ENCODE measurements at places on chromosomes 1 and 21.

GRCh38 chr1:1337793-1338147 lies 6.7 kb downstream of the TAS1R3 start:
- no peaks in the 10 kb centered on the region for H3K27me3 ChIP-seq
- no peaks in the 10 kb centered on the region for H3K36me3 ChIP-seq
- no peak overlapping the region for H3K27ac ChIP-seq
- no peak overlapping the region for H3K4me3 ChIP-seq

DNA sequence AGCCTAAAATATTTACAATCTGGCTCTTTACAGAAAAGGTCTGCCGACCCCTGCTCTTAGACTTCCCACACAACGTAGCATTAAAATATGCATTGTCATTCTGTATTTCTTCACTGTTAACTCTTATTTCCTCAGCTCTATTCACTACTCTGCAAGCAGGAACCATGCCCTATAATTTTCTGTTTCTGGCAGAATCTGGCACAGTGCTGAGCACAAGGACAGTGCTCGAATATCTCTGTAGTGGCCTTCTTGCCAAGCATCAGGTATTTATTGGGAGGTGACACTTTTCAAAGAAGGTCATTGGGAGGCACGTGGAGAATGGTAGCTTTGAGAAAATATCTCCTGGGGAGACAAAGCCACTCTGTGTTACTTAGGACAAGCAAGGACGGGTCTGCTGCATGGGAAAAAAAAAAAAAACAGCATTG lies 77.9 kb downstream of the PSMG1 start:
- H3K36me3 ChIP-seq = no peaks in the 10 kb centered on the region
- H3K4me1 ChIP-seq = peaks cover 16% of the 10 kb centered on the region
- H3K27me3 ChIP-seq = no peaks in the 10 kb centered on the region
- DNase-seq = no peak
- H3K4me3 ChIP-seq = no peak overlapping the region

- H3K27me3 ChIP-seq = no peaks in the 10 kb centered on the region
- no peaks in the 10 kb centered on the region for H3K4me1 ChIP-seq
These were observed 125.1 kb upstream of the KCND3 start for GRCh38 chr1:112114540-112114939.

GRCh38 chr1:101996825-101997465 lies at the start of gene OLFM3:
Gene OLFM3 (minus strand): TSS chr1:101996926.
- no peak within 1 kb of the TSS for H3K4me3 ChIP-seq
- no peaks in the 10 kb centered on the region for H3K4me1 ChIP-seq
- DNase-seq = peak; percentile 21
- H3K27me3 ChIP-seq = no peaks in the 10 kb centered on the region
- no peak within 1 kb of the TSS for H3K27ac ChIP-seq

DNA sequence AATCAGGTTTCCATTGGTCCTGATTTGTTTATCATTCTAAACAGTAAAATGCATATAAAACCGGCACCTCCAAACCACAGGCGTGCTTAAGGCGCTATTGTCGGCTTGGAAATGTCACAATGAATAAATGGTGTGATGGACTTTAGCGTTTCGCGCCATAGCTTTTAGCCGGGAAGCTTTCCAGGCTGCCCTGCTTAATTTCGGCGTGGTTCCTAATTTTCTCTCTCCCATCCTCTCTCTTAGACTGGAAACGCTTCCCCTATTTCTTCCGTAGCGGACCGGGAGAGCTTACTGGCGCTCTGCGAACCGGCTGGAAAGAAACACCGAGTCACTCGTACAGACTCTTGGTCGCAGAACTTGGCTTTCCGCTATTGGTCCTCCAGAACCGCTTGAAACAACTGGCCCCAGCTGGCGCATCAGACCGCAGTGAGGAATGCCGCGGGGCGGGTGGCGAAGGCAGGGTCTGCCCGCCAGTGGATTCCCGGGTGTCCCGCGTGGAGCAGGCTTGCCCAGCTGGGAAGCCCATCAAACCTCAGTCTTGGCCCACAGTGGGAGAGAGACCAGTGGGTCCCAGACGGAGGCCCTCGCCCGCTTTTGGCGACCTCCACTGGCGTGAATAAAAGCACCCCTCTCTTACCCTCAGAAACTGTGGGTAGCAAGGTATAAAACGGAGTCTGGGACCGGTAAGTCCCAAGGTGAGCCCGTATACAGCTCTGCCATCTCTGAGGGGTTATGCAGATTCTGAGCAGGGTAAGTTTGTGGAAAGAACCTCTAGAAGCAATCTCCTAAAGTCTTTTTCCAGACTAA lies 4.0 kb upstream of the LHX8 start:
- no peak overlapping the region for H3K27ac ChIP-seq
- H3K4me3 ChIP-seq = no peak overlapping the region
- H3K36me3 ChIP-seq = no peaks in the 10 kb centered on the region
- H3K4me1 ChIP-seq = no peaks in the 10 kb centered on the region
- DNase-seq = no peak

GRCh38 chr1:71424536-71424935 lies 343.7 kb upstream of the ZRANB2 start:
- H3K4me1 ChIP-seq = no peaks in the 10 kb centered on the region
- no peak overlapping the region for H3K4me3 ChIP-seq
- no peaks in the 10 kb centered on the region for H3K36me3 ChIP-seq
- H3K27me3 ChIP-seq = no peaks in the 10 kb centered on the region
- no peak overlapping the region for H3K27ac ChIP-seq

- H3K27ac ChIP-seq = no peak overlapping the region
- H3K4me1 ChIP-seq = no peaks in the 10 kb centered on the region
- no peak overlapping the region for H3K4me3 ChIP-seq
- no peaks in the 10 kb centered on the region for H3K27me3 ChIP-seq
These were observed 19.6 kb downstream of the UBR4 start for GRCh38 chr1:19190468-19190867.

DNA sequence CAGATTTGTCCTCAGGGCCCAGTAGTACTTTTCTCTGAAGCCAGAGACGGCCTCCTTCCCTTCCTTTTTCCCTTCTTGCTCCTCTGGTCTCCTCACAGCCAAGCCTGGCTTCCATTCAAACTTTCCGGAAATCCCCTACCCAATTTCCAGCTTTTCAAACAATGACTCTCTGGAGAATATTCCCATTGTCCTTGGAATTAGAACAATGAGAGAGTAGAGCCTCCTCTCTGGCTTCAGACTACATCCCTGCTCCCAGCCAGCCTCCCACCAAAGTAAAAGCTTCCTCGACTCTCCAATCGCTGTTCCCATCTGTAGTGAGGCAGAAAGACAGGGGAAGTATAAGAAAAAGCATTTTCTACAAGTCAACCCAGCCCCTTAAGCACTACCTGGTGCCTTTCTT lies 77.7 kb upstream of the SOX13 start:
- DNase-seq = no peak
- no peak overlapping the region for H3K27ac ChIP-seq
- peaks cover 9% of the 10 kb centered on the region for H3K27me3 ChIP-seq
- no peak overlapping the region for H3K4me3 ChIP-seq
- H3K36me3 ChIP-seq = no peaks in the 10 kb centered on the region

- H3K4me3 ChIP-seq = no peak overlapping the region
- no peaks in the 10 kb centered on the region for H3K27me3 ChIP-seq
- H3K36me3 ChIP-seq = no peaks in the 10 kb centered on the region
- peaks cover 17% of the 10 kb centered on the region for H3K4me1 ChIP-seq
- no peak for DNase-seq
These were observed 6.2 kb upstream of the ELK4 start for GRCh38 chr1:205637854-205638468.

GRCh38 chr1:3294450-3294849 lies 160.0 kb upstream of the ARHGEF16 start:
- H3K36me3 ChIP-seq = no peaks in the 10 kb centered on the region
- no peaks in the 10 kb centered on the region for H3K4me1 ChIP-seq
- no peak overlapping the region for H3K27ac ChIP-seq
- no peak for DNase-seq
- H3K27me3 ChIP-seq = peaks cover 58% of the 10 kb centered on the region

DNA sequence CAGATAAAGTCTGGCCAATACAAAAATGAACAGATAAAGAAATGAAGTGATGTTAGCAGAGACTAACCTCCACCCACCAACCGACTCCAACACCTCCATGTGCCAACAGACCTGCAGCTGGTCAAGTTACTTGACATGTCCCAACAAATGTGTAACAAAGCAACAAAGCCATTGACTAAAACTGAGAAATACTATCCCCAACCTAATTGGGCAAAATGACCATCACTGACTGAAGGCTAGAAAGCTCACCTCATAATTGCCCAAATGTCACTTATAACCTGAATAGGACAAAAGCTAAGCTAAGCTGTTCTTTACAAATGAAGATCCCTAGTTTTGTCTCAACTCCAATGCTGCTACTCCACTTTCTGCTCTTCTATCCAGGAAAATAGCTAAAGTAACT lies 7.5 kb downstream of the KDM5B start:
- no peak for DNase-seq
- no peaks in the 10 kb centered on the region for H3K27me3 ChIP-seq
- no peak overlapping the region for H3K27ac ChIP-seq
- no peaks in the 10 kb centered on the region for H3K36me3 ChIP-seq
- H3K4me1 ChIP-seq = peaks cover 47% of the 10 kb centered on the region

DNA sequence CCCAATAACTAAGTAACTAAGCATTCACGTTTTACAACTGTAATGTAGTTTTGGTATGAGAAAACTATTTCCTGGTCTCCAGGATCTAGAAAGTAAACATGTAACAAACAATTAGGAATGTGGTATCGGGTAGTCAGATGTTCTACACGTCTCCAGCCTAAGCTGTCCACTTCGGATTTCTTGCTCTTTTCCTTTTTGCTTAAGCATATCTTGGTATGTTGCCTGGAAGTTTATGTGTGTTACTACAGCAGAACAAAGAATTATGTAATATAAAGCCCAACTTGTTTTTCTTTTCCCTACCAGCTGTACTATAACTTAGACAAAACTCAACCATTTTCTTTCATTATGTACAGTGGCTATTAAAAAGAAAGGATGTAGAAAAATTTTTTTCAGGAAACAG lies 20.4 kb upstream of the WARS2 start:
- peak overlapping the region; percentile 45 for H3K4me3 ChIP-seq
- no peaks in the 10 kb centered on the region for H3K36me3 ChIP-seq
- H3K27me3 ChIP-seq = no peaks in the 10 kb centered on the region
- H3K27ac ChIP-seq = peak overlapping the region; percentile 91

DNA sequence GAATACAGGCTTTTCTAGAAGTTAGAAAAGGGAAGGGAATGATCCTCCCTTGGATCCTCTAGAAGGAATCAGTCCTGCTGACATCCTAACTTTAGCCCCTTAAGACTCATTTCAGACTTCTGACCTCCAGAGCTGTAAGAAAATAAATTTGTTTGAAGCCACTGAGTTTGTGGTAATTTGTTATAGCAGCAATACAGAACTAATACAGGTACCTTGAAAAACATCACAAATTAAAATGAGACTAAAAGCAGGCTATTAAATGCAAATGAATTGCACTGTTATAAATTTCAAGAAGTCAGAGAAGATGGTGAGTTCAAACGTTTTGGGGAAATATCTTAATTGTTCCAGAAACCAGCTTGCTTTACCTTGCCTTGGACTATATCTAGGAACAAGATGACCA lies 6.3 kb downstream of the LCA5L start:
- no peaks in the 10 kb centered on the region for H3K27me3 ChIP-seq
- peaks cover 7% of the 10 kb centered on the region for H3K4me1 ChIP-seq
- DNase-seq = no peak
- H3K27ac ChIP-seq = no peak overlapping the region
- no peak overlapping the region for H3K4me3 ChIP-seq
- no peaks in the 10 kb centered on the region for H3K36me3 ChIP-seq

- H3K4me3 ChIP-seq = no peak overlapping the region
- H3K4me1 ChIP-seq = peaks cover 56% of the 10 kb centered on the region
- no peaks in the 10 kb centered on the region for H3K36me3 ChIP-seq
- no peaks in the 10 kb centered on the region for H3K27me3 ChIP-seq
These were observed 156.9 kb downstream of the TOMM20 start for GRCh38 chr1:234971586-234972297.

All from GM23248 (cell line).